ENCODE measurements at places on chromosomes 13 and 19.

GRCh38 chr19:53102756-53103233 lies 427 bp downstream of the ZNF160 start:
- no peak for DNase-seq

DNA sequence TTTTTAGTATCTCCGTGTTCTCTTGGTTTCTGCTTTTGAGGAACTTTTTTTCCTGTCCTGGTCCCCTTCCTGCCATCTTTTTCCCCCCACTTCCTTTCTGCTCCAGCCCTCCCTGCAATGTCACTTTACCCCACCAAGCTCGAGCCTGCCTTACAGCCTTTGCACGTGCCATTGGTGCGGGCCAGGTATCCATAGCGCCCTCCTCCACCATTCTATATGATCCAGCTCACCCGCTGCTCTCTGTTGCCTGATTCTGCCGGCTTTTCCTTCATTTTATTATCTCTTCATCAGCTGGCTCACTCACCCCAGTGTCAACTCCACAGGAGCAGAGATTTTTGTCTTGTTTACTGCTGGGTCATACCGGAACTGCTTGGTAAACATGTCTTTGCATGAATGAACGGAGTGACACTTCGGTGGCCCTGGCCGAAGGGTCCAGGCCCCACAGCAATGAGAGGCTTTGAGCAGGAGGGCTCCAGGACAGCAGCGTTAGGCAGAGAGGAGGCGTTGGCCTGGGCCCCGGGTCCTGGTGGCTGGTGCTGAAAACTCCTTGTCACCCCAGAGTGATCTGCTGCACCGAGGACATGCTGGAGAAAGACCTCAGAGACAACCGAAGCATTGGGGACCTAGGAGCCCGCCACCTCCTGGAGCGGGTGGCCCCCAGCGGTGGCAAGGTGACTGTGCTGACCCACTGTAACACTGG lies 1.2 kb downstream of the MRI1 start:
- DNase-seq, result no peak

DNA sequence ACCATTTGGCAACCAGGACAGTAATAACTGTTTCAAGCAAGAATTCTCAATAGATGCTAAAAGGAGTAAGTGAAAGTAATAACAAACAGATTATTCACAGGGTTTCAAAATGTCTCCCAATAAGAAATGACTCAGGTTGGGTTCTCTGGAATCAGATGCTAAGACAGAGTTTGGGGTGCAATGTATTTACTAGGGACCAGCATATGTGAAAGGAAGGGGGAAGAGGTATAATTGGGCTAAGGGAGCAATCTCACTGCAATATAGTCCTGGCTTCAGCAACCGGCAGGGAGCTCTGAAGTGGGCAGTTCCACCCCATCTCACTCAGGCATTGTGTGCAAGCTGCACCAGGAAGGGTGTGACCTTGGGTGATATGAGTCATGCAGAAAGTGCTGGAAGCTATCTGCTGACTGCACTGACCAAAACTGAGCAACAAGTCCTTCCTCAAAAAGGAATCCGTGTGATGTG lies 23.4 kb downstream of the ZDHHC20 start:
- DNase-seq, result no peak

GRCh38 chr19:7697721-7698287 lies 4.1 kb downstream of the FCER2 start:
- DNase-seq, result no peak

Data from NCI-H774 (cell line).